LHCN-M2 (cell line): ENCODE measurements at places on chromosomes 16 and 17.

- no peak for DNase-seq
Observed at GRCh38 chr16:10933865-10934264, 8.4 kb downstream of the DEXI start.

DNA sequence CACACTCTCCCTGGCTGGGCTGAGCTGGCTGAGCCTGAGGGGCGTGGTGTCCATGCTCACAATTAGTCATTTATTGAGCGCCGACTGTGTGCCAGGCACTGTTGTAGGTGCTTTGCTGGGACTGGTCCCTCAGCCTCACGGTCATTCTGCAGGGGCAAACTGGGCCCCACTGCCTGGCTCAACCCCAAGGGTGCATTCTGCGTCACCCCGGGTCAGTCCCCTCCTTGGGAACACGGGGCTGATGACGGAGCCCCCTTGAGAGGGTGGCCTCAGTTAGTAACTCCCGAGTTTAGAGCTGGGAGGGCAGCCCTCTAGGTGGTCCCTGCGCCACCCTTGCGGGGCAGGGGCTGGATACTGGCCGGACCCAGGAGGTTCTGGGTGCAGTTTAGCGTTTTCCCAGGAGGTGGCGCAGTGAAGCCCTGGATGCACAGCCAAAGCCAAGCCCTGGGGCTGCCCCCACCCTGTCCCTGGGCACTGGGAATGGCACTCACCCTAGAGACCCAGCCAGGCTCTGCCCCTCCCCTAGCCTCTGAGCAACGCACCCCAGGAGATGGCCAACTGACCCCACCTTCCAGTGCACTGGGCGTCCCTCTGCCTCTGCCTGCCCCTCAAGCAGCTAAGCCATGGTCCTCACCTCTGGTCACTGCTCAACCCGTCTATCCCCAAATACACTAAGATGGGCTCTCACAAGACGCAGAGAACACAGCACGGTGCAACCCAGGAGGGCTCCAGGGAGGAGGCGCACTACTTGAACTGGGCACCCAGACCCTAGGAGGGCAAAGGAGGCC lies 243.2 kb upstream of the GSE1 start:
- DNase-seq: peak; percentile 36

DNA sequence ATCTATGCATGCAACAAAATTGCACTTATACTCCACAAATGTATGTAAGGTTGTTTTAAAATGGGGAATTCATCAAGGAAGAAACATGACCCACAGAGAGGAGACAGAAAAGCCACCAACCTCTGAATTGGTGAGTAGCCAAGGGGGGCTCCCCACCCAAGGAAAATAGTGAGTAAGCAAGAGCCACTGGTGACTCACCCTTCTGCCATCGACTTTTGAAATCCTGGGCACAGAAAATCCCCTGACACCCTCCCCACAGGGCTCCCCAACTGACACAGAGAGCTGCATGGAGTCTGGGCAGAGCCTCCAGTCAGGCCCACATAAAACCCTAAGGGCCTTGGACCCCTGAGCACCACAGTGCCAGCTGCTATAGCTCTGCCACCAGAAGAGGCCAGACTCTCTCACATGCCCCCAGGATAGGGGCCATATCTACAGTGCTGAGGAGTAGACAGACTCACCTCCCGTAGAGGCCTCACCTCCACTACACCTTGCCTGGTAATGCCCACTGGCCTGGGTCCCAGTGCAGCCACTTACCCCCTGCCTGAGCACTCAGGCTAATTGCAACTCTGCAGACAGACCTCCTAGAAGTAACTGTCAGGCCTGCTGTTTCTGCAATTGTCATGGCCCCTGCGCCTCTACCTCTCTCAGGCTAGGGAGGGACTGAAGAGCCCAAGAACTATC lies 244.7 kb upstream of the WSB1 start:
- peak; percentile 1 for DNase-seq

DNA sequence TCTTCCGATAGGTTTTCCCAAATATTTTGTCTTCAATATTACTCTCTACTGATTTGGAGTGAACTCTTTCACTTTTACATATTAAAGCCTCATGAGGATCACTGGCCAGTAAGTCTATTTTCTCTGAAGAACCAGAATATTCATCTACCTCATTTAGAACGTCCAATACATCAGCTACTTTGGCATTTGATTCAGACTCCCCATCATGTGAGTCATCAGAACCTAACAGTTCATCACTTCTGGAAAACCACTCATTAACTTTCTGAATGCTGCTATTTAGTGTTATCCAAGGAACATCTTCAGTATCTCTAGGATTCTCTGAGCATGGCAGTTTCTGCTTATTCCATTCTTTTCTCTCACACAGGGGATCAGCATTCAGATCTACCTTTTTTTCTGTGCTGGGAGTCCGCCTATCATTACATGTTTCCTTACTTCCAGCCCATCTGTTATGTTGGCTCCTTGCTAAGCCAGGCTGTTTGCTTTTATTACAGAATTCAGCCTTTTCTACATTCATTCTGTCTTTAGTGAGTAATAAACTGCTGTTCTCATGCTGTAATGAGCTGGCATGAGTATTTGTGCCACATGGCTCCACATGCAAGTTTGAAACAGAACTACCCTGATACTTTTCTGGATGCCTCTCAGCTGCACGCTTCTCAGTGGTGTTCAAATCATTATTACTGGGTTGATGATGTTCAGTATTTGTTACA lies 30.9 kb downstream of the BRCA1 start:
- peak; percentile 50 for DNase-seq

- no peak for DNase-seq
Observed at GRCh38 chr16:83356986-83357385, 450.8 kb upstream of the HSBP1 start.

DNA sequence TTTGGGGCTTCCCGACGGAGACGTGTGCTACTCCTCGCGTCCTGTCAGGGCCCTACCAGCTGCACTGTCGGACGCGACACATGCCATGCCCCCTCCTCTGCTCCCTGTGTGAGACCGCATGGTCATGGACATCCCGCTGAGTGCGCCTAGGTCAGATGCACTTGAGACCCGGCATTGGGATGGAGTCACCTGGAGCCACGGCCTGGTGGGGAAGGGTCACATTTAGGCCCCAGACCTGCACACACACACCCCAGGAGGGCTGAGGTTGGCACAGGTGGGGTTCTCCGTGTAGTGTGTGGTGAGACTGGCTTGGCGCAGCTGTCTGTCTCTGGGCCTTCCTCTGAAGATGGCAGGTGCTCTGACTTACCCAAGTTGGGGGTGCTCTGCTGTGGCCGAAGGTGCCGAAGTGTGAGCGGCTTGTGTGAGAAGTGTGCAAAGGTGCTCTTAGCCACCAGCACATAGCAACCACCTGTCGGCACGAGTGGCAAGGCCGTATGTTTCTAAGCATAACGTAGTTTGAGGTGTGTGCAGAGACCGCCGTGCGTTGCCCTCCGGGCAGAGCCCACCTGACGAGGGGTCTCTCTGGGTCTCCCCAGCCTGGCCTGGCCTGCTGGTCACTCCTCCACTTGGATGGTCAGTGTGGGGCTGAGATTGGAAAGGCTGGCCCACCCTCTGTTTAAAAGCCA lies 108.6 kb downstream of the BANP start:
- no peak for DNase-seq

GRCh38 chr17:78883533-78884131 lies 19.4 kb downstream of the CEP295NL start:
- peak; percentile 98 for DNase-seq

DNA sequence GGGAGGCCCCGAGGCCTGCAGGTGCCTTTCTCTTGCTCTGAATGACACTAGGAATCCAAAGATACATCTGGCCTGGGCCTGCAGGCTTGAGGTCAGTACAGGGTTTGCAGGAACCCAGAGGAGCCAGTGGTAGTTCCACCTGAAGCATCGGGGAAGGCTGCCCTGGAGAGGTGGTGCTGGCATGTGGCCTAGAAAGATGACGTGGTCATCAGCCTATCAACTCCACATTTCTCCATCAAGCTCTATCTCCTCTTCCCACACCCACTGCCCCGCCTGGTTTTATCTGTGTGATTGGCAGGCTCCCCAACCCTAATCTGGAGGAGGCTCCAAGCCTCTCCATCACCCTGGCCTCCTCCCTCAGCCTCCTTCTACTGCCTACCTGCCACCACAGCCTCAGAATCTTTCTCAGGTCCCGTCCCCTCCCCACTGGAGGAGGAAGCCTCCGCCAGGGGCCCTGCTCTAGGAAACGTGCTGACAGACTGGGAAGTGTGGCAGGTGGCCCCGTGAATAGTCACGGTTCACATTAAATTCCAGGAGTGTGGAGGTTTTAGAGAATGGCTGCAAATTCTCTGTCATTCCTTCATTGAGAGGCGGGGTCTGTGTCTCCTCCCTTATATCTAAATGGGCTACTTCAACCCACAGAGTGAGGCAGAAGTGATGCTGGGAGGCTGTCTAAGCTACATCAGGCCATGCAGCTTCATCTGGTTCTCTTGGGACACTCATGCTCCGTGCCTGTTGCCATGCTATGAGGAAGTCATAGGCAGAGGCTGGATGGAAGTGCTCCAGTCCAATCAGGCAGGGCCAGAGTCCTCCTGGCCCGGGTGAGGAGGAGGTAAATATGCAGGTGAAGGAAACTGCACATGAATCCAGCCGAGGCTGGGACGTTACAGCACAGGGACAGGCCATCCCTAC lies 11.4 kb upstream of the MAP2K3 start:
- no peak for DNase-seq

GRCh38 chr17:1286379-1287106 lies 7.1 kb downstream of the TRARG1 start:
- DNase-seq: no peak

- DNase-seq: peak; percentile 67
Observed at GRCh38 chr17:39235555-39236449, 10.1 kb upstream of the STAC2 start.

DNA sequence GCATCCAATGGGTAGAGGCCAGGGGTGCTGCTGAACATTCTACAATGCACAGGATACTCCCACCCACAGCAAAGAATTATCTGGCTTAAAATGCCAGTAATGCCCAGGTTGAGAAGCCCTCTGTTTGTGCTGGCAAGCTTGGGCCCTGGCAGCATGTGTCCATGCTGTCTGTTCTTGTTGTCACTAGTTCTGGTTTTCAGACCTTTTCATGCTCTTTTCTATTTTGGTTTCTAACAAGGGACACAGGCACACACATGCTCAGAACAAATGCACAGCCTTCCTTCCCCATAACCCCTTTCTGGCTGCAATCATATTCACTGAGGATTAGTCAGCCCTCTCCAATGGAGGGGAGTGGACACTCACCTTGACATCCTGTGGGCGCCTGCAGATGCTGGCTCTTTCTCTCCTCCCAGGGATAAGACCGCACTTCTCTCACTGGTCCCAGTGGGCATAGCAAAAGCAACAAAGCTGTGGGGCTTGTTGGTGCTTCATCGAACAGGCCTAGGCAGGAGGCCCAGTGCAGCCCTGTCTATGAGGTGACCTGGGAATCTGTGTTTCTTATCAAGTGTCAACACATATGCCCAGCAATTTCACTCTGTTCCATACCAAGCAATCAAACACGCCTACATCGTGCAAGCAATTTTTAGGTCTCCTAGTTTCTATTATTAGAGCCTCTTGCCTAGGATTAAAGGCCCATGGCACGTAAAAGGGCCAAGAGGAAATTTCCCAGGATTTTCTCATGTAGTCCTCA lies 271.1 kb upstream of the CCL2 start:
- DNase-seq: no peak

DNA sequence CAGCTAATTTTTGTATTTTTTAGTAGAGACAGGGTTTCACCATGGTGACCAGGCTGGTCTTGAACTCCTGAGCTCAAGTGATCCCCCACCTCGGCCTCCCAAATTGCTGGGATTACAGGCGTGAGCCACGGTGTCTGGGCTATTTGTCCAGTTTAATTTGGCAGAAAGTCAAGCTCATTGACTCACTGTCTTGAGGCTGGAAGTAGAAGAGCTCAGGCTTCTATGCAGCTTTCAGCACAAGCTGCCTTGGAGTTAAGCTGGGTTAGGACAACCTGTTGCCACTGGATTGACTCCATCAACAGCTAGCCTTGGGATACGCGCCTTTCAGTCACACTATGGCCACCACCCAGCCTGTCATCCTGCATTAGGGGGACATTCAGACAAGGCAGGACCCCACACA lies 76.2 kb upstream of the DNAH17 start:
- peak; percentile 77 for DNase-seq

DNA sequence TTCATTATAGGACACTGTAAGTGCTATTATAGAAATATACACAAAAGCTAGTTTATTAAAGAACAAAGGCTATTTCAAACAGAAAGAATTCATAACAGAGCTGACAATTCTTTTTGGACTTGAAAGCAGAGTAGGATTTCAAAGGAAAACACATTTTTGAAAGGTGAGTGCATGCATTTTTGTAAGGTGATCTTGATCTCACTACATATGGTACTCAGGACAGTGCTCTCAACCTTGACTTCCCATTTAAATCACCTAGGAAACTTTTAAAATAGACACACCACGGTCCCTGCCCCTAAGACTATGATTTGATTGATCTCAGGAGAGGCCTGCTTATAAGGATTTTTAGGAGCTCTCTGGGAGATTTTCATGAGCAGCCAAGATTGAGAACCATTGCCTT lies 1362.0 kb downstream of the CDH8 start:
- DNase-seq: no peak

GRCh38 chr16:10923146-10923649 lies 19.1 kb downstream of the DEXI start:
- DNase-seq: no peak

DNA sequence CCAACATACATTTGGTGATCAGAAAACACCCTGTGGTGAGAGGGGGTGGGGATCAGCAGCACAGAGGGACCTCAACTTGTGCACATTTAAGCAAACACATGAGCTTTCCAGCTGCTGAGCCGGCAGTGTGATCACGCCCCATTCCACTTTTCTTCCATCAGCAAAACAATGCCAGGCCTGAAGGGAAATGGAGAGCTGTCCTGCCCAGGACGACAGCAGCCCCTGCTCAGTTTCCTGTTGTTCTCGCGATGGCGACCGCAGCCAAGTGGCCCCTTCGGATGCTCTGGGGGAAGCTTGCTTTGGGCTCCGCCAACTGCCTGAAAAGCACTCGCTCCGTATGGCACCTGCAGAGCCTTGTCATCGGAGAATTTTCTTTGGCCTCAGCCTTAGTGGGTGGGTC lies 272.3 kb downstream of the FOXL1 start:
- no peak for DNase-seq

GRCh38 chr17:49987681-49988441 lies 7.2 kb downstream of the DLX3 start:
- peak; percentile 89 for DNase-seq

- no peak for DNase-seq
Observed at GRCh38 chr16:12758031-12758669, 45.5 kb downstream of the CPPED1 start.

- no peak for DNase-seq
Observed at GRCh38 chr17:4560421-4560820, at the start of gene GGT6. Gene GGT6 (minus strand): TSS chr17:4560577. CDS start chr17:4560521, 56 bp downstream.
